ENCODE measurements at places on chromosomes 12 and 14.

DNA sequence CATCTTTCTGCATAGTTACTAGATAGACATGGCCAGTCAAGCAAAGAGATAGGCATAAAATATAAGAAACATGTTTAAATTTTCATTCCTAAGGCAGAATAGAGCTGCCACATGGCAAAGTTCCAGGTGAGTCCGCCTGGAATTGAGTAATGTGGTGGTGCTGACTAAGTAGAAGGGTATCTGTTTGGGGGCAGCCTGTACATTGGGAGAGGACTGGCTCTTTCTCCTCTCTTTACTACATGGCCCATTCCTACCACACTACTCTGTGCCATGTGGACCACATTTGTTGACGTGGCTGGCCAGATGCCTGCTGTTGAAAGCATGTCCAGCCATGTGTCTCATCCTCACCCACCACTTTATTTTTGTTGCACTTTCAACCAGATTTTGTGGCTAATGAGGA, 354.0 kb downstream of the ETNK1 start:
- no peak for DNase-seq

GRCh38 chr12:94133964-94134795, 14.2 kb upstream of the PLXNC1 start:
- no peak for DNase-seq

- no peak for DNase-seq
Observed at GRCh38 chr12:793711-794110, 41.3 kb downstream of the WNK1 start.

- no peak for DNase-seq
Observed at GRCh38 chr12:24738441-24738840, 210.5 kb downstream of the BCAT1 start.

GRCh38 chr12:27123642-27124041, 41.3 kb upstream of the C12orf71 start:
- no peak for DNase-seq

DNA sequence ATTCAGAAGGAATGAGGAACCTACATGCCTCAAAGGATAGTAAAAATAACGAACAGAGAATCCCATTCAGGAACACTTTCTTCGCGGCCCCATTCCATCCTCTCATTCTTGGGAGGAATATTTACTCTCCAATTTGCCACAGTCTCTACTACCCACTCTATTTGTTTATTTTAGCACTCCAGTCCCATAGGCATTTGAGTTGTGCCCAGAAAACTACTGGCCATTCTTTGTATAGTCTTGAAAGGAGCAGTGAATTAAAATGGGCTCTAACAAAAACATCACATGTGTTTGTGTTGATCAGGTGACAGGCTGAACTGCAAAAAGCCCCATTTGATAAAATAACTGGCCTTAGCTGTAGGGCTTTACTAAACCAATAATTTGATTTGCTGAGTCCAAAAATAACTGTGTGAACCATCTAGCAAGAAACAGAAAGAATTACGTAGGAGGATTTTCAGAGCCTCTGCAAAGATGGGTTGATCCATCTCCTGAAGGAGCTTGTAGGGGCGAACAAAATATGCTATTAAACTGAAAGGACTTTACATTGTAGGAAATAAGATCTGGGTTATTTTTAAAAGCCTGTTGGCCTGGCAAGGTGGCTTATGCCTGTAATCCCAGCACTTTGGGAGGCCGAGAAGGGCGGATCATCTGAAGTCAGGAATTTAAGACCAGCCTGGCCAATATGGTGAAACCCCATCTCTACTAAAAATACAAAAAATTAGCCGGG, 142.3 kb upstream of the CPNE8 start:
- no peak for DNase-seq

DNA sequence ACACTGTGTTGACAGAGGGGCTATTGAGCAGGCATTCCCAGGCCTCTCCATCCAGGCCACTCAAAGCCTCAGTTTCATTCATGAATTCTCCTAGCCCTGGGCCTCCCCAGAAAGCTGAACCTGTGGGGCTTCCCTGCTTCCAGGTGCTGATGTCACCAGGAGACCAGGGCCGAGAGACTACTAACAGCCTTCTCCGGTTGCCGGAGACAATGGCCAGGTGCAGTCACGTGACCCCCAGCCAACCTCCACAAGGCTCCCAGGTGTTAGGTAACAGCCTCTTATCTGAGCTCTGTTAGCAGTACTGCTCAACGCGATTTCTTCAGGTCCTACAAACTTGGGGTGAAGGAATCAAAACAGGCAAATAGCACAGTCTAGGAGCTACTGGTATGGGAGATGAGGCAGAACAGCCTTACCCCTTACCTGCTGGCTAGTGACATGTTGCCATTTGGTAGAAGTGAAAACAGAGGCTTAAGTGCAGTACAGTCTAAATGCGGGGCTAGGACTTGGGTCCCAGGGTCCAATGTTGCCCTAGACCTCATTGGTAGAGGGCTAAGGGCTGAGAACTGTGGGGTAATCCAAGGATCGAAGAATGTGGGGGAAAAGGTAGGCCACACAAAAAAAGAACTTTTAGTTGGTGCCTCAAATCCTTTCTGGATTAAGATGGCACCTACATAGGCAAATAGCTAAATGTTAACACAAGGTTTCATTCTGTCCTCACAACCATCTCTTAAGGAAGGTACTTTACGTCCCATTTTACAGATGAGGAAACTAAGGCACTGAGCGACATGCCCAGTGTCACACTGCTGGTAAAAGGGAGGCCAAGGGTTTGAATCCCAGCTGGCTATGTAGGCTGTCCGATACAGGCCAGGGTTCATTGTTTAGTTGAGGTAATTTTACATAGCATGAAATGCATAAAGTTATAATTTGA, 3.8 kb downstream of the CCDC88C start:
- DNase-seq, result no peak

- DNase-seq, result no peak
Observed at GRCh38 chr14:28756884-28757570, 9.6 kb upstream of the FOXG1 start.

- no peak for DNase-seq
Observed at GRCh38 chr12:94925729-94926128, 77.8 kb downstream of the NDUFA12 start.

- DNase-seq, result no peak
Observed at GRCh38 chr12:68613209-68613904, 2.7 kb downstream of the RAP1B start.

GRCh38 chr14:89236851-89237250, 180.2 kb downstream of the FOXN3 start:
- DNase-seq, result no peak

GRCh38 chr12:34398366-34398705, 376.0 kb downstream of the ALG10 start:
- DNase-seq, result peak; percentile 10

GRCh38 chr14:105508069-105508468, 17.0 kb downstream of the TEDC1 start:
- DNase-seq, result no peak

Measured in left cardiac atrium (tissue), 4 donors.